ENCODE measurements at places on chromosomes 4 and X. TPM values are rescaled to one million over a fixed set of nuclear protein-coding genes. Genes with fewer than 3 reads are reported as not detected.

The FAM184B gene
- polyA plus RNA-seq, result 0.39 TPM

The TRMT10A gene
- polyA plus RNA-seq, result 5.7 TPM

The MAML3 gene
- polyA plus RNA-seq, result 1.4 TPM

The OTC gene
- polyA plus RNA-seq, result not detected

The UGT2A1 gene
- 2.4 TPM for polyA plus RNA-seq

The AMOT gene
- 5.5 TPM for polyA plus RNA-seq

The NFKB1 gene
- polyA plus RNA-seq, result 10.1 TPM

The FSTL5 gene
- 0.09 TPM for polyA plus RNA-seq

The TMSB15B gene
- 1.7 TPM for polyA plus RNA-seq

The FAM47E gene
- polyA plus RNA-seq, result 15.0 TPM

The GAGE1 gene
- polyA plus RNA-seq, result not detected

The SPATA18 gene
- 5.9 TPM for polyA plus RNA-seq

The LDB2 gene
- 26.9 TPM for polyA plus RNA-seq

The TCEAL7 gene
- 7.7 TPM for polyA plus RNA-seq

The ZNF141 gene
- polyA plus RNA-seq, result 5.9 TPM

The FAM9C gene
- polyA plus RNA-seq, result not detected

The GPR173 gene
- polyA plus RNA-seq, result 1.7 TPM

The OSTC gene
- 111 TPM for polyA plus RNA-seq

Data from kidney (tissue), 22 donors.